ENCODE measurements at places on chromosomes 1 and 21.
A peak's percentile ranks its signal among the peaks of the same experiment; 100 is the strongest.

DNA sequence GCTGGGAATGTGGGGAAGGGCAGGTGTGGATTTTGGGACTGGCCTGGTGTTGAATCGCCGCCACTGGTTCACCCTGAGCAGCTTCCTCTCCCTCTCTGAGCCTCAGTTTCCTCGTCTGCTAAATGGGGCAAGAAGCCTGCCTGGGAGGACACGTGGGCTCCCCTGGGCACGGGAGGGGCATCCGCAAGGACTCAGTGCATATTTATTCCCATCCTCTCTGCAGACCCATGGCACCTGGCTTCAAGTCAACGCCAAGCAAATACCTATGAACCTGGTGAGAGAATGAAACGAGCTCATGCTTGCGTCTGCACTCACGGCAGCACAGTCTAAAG, 234.4 kb downstream of the PTPRU start:
- no peak for DNase-seq

DNA sequence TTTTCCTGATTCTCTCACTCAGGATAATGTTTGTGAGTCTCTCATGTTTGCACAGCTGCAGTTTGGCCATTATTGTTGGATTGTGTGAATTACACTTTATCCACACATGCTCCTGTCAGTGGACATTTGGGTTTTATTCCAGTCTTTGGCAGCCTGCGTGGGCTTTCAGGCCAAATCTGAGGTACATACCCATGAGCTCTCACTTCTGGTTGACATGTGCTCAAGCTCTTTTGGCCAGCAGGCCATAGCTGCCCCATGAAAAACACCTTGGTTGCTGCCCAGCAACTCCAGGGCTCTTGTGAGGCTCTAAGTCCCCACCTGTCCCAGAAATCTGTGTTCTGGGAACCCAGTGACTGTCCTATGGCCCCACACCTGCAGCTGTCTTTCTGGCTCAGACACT, 124.5 kb upstream of the GALNT2 start:
- peak; percentile 62 for DNase-seq

GRCh38 chr1:150311762-150312161, 9.6 kb upstream of the PRPF3 start:
- DNase-seq, result no peak

GRCh38 chr21:20377250-20377649, 621.0 kb upstream of the NCAM2 start:
- DNase-seq, result no peak

DNA sequence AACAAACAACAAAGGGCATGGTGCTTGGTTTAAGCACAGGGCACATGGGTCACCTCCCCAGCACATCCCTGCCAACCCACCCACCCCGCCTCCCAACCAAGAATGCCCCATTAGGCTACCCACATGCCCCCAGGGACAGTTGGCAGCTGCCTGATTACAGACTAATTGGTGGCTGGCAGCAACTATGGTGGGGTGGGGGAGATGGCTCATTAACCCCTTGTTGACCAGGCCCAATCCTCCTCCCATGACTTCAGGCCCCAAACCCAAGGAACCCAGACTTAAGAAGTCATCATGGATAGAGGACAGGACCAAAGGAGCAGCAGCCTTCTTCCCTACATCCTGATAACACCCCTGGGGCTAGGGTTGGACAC, 1.3 kb downstream of the RIMS3 start:
- no peak for DNase-seq

DNA sequence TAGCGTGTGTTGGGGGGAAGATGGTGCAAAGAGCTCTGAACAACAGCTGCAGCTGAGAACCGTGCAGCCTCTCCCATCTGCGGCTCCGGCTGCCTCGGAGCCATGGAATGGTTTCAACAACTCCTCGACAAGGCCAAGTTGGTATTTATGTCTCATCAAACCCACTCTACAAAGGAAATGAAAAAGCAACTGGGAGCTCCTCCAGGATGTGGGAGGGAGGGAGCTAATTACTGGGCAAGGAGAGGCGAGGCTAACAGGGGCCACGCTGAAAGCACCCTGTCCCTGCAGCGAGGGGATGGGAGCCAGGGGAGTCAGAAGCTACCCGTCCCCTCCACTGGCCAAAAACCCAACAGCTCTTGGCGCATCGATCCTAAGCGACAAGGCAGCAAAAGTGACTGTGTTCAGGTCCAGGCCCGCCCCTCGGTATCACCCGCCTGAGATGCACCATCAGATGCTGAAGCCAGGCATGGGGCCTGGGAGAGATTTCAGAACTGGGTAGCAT, 63.1 kb downstream of the ACOT7 start:
- peak; percentile 62 for DNase-seq

DNA sequence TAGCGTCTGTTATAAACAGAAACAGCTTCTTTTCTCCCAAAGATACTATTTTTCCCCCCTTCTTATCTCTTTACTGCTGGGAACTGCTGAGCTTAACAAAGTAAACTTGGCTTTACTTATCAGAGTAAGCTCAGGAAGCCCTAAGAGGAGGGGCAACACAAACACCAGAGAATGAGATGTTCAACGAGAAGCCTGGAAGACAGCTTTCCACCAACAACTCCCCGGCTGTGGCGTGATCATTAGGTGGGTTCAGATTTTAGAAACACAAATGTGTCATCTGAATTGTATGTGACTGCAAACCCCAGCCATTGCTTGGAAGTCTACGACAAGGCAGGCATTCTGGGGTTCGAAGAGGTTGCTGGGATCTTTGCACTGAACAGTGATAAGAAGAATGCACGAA, 181.2 kb upstream of the ESRRG start:
- no peak for DNase-seq

All from NCI-H1092 (cell line).